ENCODE measurements at places on chromosomes 3 and 15.

- DNase-seq: no peak
Measured at GRCh38 chr3:149352556-149352955, 19.1 kb upstream of the TM4SF18 start.

- DNase-seq: no peak
Measured at GRCh38 chr3:49530701-49531100, 23.6 kb upstream of the BSN start.

GRCh38 chr15:31328428-31328968 lies 1.9 kb downstream of the KLF13 start:
- DNase-seq: no peak

- DNase-seq: no peak
Measured at GRCh38 chr3:65674226-65674625, 364.5 kb downstream of the MAGI1 start.

DNA sequence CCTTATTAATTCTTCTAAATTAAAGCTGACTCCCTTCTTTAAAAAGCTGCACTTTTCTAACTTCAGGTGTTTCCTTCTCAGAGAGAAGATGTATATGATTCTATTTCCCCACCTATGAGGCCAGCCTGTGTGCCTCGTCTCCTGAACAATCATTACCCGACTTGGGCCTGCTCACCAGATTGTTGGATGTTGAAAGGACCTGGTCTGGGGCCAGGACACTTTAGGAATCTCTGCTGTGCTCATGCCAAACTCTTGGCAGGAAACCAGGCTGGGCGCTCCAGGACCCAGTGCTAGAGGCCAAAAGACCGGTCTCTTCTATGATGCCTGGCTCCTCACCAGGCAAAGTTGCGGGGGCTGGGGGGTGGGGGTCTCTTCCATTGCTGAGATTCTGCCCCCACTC lies 16.9 kb upstream of the LRRC31 start:
- peak; percentile 60 for DNase-seq

DNA sequence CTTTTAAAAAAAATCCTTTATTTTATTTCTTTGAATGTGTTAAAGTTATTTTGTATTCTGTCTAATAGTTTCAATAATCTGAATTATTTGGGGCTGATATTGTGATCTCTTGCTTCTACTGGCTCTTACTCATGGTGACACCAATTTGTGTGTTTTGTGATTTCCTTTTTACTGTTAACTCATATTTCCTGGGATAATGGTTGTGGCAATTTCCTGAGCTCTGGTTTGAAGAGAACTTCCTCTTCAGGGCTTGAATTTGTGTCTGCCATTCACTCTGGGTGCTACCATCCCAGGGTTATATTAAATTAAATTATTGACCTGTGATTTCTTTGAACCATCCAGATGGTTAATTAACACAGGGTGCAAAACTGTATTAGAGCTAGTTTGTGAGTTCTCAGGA lies 60.4 kb upstream of the RNF7 start:
- no peak for DNase-seq

GRCh38 chr3:108223928-108224327 lies 1.7 kb upstream of the IFT57 start:
- DNase-seq: no peak

DNA sequence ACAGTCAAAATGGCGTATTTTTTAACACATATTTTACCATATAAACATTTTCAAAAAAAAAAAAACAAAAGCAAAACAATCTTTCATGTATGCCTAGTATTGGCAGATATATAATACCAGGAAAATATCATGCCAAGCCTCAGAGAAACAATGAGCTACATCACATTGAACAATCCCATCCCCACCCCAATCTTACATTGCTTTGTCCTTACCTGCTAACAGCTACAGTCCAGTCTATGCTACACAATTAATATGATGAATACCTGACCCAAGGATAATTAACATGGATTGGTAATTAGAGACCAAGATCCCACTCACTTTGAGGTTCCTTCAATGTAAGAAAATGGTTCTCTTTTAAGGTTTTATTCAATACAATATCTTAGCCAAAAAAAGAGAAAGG lies 7.6 kb upstream of the SATB1 start:
- DNase-seq: no peak

- DNase-seq: no peak
Measured at GRCh38 chr15:70243686-70244540, 146.2 kb upstream of the TLE3 start.

DNA sequence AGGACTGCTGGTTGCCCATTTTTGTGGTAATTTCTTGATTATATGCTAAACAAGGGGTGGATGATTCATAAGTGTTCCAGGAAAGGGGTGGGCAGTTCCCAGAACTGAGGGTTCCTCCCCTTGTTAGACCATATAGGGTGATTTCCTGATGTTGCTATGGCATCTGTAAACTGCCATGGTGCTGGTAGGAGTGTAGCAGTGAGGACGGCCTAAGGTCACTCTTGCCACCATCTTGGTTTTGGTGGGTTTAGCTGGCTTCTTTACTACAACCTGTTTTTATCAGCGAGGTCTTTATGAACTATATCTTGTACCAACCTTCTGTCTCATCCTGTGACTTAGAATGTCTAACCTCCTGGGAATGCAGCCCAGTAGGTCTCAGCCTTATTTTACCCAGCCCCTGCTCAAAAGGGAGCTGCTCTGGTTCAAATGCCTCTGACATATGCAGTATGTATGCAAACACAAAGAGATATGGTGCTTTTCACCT lies 46.2 kb downstream of the C3orf38 start:
- DNase-seq: no peak
